Frontal cortex (tissue), 4 donors: ENCODE measurements at places on chromosomes 3 and 15.

GRCh38 chr15:69476704-69477473 lies 24.3 kb downstream of the RPLP1 start:
- DNase-seq = no peak

- no peak for DNase-seq
Observed at GRCh38 chr3:126925411-126926171, 57.3 kb upstream of the PLXNA1 start.

- DNase-seq = peak; percentile 14
Observed at GRCh38 chr15:37880009-37880834, 54.2 kb upstream of the TMCO5A start.

- DNase-seq = no peak
Observed at GRCh38 chr15:55496716-55497115, 11.3 kb downstream of the DNAAF4 start.

DNA sequence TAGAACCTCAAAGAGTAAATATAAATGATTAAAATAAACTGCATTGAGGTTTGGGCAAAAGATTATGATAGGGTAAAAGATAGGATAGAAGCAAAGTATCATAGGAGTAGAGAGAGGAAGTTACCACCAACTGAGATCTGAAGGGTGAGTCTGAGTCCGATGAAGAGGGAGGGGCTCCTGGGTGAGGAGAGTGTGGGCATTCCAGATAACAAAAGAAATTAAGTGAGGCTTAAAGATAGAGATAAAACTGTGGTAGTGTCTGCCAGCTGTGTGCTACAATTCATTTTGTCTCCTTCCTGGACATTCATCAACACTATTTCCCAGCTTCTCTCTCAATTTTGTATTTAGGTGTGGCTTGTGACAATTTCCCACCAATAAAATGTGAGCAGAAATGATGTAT lies 343.0 kb upstream of the PLSCR5 start:
- no peak for DNase-seq

DNA sequence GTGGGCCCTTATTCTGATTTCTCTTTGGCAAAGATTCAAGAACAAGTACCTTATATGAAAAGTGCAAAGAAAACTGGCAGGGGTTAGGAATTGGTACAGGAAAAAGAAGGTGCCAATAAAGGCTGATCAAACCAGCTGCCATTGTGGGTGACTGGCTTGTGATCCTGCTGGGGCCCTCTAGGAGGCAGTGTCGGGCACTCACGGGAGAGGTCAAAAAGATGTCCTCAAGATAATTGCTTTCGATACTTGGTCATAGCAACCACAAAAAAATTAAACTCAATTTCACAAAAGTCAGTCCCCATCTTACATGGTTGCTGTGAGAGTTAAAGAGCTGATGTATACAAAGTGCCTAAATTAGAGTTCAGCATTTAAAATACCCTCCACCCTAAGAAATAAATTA lies 31.0 kb upstream of the CAV3 start:
- no peak for DNase-seq

DNA sequence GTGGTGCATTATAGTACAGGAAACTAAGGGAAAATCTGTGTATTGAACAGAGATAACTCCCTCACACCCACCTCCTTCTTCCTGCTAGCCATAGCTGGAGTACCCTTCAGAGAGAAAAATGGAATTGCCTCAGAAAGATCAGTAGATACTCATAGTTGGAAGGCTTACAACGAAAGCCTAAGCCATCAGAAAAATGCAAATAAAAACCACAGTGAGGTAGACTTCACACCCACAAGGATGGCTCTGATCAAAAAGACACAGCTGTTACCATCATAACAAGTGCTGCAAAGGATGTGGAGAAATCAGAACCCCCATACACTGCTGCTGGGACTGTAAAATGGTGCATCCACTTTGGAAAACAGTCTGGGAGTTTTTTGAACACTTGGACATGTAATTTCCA lies 7.4 kb upstream of the DLG1 start:
- no peak for DNase-seq

- DNase-seq = no peak
Observed at GRCh38 chr3:20935791-20936190, 749.8 kb upstream of the SGO1 start.

- DNase-seq = no peak
Observed at GRCh38 chr3:62209101-62209500, 164.2 kb downstream of the FEZF2 start.

DNA sequence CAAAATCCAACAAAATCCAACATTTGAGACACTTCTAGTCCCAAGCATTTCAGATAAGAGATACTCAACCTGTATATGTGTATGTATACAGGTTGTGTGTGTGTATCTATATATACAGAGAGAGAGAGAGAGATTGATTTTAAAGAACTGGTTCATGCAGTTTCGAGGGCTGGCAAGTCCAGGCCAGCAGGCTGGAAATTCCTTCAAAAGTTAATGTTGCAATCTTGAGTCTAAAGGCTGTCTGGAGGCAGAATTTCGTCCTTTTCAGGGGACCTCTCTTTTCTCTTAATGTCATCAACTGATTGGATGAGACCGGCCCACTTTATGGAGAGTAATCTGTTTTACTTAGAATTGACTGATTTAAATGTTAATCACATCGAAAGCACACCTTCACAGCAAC lies 199.6 kb upstream of the IL12A start:
- DNase-seq = no peak

DNA sequence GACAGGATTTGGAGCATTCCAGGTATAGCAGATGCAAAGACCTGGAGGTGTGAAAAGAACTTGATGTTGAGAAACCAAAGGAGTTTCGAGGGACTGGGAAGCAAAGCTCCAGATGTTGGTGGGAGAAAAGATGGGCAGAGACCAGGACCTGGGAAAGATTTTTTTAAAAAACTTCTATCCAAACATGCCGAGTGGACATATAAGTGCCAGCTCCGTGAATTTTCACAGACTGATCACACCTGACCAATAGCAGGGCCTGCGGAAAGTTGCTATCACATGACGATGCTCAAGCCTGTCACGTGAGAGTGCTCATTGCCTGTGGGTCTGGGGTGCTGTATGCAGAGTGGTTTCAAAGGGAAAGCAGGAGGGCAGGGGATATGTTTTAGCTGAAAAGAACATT lies 19.9 kb downstream of the SMAD6 start:
- no peak for DNase-seq

DNA sequence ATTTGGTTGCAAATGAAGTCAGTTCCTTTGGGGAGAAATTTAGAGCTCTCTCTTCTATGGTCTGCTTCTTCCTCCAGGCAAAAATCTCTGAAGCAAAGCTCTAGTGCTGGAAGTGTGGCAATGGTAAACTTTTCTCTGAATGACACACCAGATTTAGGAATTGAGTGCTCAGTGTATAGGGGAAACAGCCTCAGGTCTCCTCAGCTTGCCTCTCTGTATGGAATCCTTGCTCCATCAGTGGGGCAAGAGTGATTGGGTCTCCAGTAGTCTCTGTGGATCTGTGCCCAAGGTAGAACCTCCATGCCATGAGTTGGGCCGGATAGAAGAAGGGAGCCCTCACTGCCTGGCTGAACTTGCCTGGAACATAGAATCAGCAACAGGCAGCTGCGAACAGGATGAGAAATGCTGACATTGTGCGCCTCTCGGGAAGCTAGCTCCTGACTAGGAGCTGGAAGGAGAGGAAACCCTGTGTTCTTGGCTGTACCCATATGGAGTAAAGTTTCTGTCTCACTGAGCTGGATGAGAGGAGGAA lies 156.1 kb downstream of the WNT7A start:
- DNase-seq = no peak

DNA sequence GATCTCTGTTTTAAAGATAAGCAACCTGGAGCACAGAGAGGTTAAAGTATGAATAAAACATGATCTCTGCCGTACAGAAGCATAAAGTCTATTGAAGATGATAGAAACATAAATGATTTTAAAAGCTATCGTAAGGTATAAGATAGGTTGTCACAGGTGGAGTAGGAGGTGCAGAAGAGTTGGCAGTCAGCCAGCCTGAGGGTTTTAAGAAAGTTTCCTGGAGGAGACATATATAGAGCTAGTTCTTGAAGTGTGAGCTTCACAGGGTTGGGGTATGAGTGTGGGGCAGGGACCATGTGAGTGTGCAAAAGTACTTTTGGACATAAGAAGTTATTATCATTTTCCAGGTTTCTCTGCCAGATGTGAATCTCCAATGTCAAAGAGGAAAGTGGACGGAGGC lies 3.9 kb upstream of the FGF12 start:
- no peak for DNase-seq

GRCh38 chr3:178139116-178139515 lies 397.1 kb upstream of the KCNMB2 start:
- DNase-seq = no peak

GRCh38 chr15:91408476-91409076 lies 308.5 kb downstream of the SV2B start:
- no peak for DNase-seq
